ENCODE measurements at places on chromosomes 11 and 22.

DNA sequence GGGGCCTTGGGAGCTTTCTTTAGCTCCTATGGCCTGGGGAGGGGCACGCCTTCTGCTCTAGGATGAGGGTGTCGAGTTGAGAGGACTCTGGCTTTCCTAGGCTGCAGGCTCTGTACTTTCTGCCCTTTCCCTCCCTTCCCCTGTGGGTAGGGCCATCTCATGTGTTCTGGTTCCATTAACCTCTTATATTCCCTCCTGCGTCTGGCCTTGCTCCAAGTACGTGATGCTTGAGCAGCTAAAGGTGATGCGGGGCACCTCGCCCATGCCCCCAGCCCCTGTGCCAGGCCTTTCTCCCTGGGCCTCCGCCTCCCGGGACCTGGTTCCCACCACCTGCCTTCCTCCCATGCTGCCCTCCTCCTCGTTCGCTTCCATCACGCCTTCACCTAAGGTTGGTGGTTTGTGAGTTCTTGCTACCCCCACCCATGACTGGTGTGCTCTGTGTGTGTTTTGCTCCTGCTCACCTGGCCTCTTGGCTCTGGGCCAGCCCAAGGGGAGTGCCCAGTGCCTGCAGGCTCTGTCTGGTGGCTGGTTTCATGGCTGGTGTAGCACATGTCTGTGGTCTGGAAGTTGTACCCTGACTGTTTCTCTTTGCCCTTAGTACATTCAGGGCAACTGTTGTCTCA is 34.1 kb downstream of the PHLDB1 start:
- DNase-seq: no peak

- no peak for DNase-seq
Observed at GRCh38 chr22:45612940-45613339, 58.7 kb upstream of the ATXN10 start.

- no peak for DNase-seq
Observed at GRCh38 chr11:95262994-95263765, 32.2 kb upstream of the SESN3 start.

GRCh38 chr11:657691-658126 is 20.6 kb downstream of the DRD4 start:
- no peak for DNase-seq

Data from activated naive CD8-positive, alpha-beta T cell treated with anti-CD3 and anti-CD28 coated beads for 36 hours (primary cell).